ENCODE measurements at places on chromosomes 2 and 18.

- DNase-seq = no peak
Measured at GRCh38 chr2:15242936-15243461, 318.1 kb downstream of the NBAS start.

- DNase-seq = no peak
Measured at GRCh38 chr2:42113452-42113851, 55.7 kb upstream of the EML4 start.

DNA sequence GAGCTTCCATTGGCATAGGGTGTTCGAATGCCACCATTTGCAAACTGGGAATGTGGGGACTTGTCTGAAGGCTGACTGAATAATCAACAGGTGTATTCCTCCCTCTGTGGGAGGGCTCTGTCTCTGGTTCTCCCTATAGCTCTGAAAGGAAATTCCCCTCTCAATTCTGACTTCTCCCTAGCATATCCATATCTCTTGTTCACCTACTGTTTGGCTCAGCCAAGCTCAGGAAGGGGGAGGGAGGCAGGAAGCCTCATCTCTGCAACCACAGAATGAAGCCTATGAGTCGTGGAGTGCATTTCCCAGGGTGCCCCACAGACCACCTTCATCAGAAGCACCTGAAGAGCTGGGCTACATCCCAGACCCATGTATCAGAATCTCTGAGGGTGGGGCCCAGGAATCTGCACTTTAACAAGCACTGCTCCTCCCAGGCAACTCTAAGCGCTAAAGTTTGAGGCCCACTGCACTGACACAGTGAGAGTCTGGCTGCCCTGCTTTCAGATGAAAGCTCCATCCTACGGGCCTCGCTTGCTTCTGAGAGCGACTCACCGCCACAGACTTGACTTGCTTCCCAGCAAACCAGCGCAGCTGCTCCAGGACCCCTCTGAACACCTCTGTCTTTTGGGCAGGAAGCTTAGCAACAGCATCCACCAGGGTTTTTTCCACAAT, 32.0 kb downstream of the XDH start:
- DNase-seq = no peak

DNA sequence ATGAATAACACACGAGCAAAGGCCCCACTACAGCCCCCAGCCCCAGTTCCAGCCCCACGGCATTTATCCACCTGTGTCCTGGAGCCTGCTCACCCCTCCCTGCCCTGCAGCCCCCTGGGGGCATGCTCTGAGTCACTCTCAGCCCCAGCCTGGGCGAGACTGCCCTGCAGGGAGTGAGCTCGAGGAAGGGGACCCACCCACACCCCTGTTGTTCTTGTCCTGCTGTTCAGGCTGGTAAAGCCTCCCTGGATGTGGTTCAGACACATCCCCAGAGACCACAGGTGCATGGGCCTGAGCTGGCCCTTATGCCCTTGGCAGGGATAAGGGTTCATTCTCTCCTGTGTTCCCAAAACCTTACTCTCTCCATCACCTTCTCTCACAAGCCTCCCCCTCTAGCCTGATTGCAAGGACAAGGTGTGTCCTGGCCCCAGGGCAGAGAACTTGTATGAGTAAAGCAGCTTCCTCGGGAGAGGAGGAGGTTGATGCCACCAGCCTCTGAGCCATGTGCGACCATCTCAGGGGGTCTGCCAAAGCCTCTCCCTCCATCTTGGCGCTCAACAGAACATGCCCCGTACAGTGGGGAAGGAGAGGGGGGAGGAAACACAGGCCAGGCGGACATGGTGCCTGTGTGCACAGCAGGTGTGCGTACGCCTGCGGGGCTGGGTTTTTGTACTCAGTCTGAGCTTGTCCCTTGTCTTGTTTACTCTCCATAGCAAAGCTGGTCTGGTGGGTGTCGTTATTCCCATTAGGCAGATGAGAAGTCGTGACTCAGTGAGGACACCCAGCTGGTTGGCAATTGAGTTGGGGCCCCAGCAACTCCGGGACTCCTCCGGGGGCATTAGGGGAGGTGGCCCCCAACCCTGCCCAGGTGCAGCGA, 64.4 kb downstream of the CIB4 start:
- no peak for DNase-seq

- no peak for DNase-seq
Measured at GRCh38 chr2:179255129-179255528, 9.5 kb downstream of the SESTD1 start.

DNA sequence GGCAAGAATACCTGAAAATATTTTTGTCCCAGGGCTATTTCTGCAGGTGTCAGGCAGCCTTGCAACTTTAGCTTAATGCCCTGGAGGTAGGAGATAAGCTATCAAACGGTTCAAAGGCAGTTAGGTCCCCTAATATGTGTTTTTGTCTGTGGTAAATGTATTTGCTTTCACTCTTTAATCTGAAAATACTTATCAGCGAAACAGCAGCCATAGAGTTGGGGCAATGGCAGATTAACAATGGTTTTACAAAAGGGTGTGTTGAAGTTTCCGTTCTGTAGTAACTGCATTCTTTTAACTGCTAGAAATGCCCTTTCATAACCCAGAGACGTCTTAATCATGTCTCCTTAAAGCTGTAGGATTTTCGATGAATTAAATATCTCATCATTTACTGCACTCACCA, 265.0 kb upstream of the TRIB2 start:
- DNase-seq = no peak

DNA sequence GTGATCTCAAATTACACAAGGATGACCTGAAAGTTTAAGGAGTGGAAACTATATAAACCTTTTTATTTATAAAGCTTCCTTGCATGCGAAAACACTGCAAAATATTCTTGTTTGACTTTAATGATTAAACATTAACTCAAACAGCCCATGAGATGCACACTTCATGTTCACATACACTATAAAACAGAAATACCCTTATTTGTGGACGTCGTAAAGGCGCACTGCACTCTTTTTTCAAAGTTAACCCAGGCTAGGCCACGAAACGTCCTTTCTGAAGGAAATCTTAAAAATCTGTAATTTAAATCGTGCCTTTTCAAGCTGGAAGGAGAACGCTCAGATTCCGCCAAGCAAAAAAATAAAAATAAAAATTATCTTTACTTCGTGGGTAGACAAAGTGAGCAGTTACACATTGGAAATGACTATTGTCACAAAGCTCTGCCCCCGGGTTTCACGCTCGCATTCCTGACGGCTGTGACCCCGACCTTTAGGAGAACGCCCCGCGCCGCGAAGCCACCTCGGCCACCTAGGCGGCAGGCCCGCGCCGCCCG, 728 bp downstream of the FAM168B start:
- no peak for DNase-seq

GRCh38 chr2:152370783-152371182, 35.8 kb downstream of the FMNL2 start:
- DNase-seq = no peak

GRCh38 chr2:195337597-195337996, 319.4 kb upstream of the SLC39A10 start:
- no peak for DNase-seq

DNA sequence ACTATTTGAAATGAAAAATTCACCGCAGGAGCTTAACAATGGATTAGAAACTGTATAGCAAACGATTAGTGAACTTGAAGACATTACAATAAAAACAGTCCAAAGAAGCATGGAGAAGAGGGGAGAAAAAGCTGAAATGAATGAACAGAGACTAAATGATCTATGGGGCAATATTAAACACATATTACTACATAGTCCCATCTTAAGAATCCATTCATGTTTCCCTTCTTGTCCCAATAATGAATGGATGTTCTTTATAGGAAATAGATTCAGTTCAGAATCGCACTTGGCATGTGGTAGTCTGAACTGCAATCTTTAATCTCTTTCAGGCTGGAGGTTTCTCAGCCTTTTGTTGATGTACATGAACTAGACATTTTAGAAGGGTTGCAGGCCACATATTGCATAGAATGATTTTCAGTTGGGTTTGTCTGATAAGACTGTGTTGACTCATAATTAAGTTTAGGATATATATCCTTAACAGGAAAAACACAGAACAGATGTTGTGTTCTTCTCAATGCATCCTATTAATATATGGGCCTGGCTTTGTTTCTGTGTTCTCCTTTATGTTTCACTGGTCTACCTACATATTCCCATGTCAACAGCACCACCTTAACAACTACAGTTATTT, 27.9 kb downstream of the CCDC88A start:
- no peak for DNase-seq

DNA sequence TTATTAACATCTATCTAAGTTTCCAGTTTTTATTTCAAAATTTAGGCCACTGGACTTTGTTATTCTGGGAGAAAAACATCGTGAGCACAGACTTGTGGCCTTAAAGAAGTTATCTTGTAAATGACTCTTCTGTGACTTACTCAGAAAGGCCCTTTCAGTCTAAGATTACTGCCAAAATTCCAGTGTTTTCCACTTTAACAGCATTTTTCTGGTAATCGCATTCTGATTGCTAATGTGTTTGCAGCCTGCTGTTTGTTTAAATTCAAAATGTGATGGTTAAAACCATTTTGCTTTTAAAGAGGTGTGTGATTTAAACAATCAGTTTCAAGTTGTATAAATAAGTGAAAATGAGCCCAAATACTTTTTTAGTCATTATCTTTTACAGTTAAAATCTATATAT, 136.7 kb upstream of the DAPL1 start:
- DNase-seq = no peak

GRCh38 chr18:14971461-14972185, 223.7 kb downstream of the ANKRD30B start:
- DNase-seq = no peak

GRCh38 chr2:218418717-218419458, at the start of gene VIL1:
Gene VIL1 (plus strand): TSS chr2:218419123. CDS start chr2:218423779, 4,656 bp downstream.
- DNase-seq = no peak

GRCh38 chr18:77071711-77072292, 60.8 kb downstream of the MBP start:
- no peak for DNase-seq

DNA sequence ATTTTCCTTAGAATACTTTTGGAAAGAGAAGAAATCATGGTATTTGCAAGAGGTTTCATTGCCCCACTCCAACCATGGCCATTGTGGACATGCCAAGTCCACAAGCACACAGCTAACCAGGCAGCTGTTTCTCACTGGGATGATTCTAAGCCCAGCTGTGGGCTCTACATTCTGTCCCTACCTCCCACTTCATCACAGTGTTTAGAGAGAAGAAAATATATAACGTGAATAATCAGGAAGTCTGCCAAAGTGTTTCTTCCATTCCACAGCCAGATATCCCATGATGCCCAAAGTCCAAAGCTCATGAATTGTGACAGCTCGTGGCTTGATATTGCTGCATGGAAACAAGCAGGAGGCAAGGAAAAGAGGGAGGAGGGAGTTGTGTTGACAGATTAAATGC, 433.7 kb upstream of the GYPC start:
- DNase-seq = no peak

DNA sequence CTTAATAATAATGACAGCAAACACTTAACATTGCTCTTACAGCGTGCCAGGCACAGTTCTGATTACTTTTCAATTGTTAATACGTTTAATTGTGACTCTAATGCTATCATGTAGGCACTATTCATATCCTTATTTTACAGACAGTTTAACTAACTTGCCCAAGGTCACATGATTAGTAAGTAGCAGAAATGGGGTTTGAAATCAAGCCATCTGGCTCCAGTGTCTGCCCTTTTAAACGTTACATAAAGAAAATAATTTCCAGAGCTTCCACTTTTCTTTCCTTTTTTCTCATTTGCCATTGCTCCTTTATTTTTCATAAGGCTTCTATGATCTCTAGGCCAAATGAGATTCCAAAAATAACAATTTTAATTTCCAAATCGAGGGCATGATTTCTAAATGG, 50.6 kb upstream of the IKZF2 start:
- no peak for DNase-seq

GRCh38 chr2:120036145-120036544, 23.3 kb downstream of the EPB41L5 start:
- DNase-seq = no peak

GRCh38 chr2:127829845-127830246, 18.9 kb upstream of the WDR33 start:
- no peak for DNase-seq

- no peak for DNase-seq
Measured at GRCh38 chr2:241813644-241814392, 4.8 kb downstream of the NEU4 start.

DNA sequence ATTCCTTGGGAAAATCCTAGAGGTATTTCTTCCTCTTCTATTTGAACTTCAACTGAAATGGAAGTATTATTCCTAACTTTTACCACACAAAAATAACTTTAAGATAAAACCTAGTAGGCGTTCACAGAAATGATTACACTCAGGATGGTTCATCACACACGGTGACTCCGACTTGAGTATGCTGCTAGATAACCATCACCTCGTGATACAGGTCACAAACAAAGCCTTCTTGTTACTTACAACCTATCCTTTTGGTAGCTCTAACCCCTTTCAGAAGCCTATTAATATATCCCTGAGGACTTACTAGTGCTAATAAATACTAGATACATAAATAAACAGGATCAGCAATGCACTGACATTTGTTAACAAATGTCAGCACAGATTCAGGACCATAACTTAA, 101.0 kb upstream of the DNER start:
- no peak for DNase-seq

GRCh38 chr2:42848726-42849290, 56.4 kb upstream of the HAAO start:
- DNase-seq = no peak

- no peak for DNase-seq
Measured at GRCh38 chr2:25151718-25152117, 16.7 kb downstream of the POMC start.

GRCh38 chr18:36559149-36559857, 261.8 kb downstream of the FHOD3 start:
- DNase-seq = no peak

GRCh38 chr18:3121259-3121658, 98.5 kb downstream of the MYOM1 start:
- DNase-seq = no peak

GRCh38 chr18:77993188-77993981, 743.7 kb downstream of the GALR1 start:
- DNase-seq = no peak

GRCh38 chr18:6836331-6836730, 106.8 kb downstream of the ARHGAP28 start:
- DNase-seq = no peak

DNA sequence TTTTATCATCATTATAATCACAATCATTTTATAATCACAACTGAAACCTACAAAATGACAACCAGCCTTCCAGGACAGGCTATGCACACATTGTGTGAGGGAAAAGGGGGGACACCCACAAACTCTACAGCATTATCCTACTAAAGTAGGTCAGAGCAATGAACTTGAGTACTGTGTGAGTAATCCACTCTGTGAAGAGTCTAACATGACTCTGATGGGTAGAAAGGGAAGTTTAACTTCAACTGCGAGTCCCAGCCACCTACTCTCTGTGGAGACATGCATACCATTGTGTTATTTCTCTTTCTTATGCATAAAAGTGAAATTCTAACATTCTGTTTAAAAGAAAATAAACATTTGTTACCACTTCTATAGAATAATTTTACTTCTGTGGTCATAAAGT, 177.9 kb downstream of the ZNF516 start:
- DNase-seq = no peak

DNA sequence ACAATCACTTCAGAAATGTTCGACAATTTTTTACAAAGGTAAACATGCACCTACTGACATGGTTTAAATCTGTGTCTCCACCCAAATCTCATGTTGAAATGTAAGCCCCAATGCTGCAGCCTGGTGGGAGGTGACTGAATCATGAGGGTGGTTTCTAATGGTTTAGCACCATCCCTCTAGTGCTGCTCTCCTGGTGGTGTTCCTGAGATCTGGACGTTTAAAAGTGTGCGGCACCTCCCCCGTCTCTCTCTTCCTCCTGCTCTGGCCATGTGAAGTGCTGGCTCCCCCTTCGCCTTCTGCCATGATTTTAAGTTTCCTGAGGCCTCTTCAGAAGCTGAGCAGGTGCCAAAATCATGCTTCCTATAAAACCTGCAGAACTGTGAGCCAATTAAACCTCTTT, 28.3 kb downstream of the MAP3K2 start:
- DNase-seq = no peak

- DNase-seq = no peak
Measured at GRCh38 chr2:111061191-111061590, 59.5 kb upstream of the BCL2L11 start.

Measured in CMK (cell line).